ENCODE measurements at places on chromosomes 5 and 9. TPM values are rescaled to one million over a fixed set of nuclear protein-coding genes. Genes with fewer than 3 reads are reported as not detected.

FRMPD1 gene
- total RNA-seq, result 6.3 TPM

TNFSF8 gene
- 1.0 TPM for total RNA-seq

AGTPBP1 gene
- total RNA-seq, result 37.6 TPM

NR2F1-AS1 gene
- 5.2 TPM for total RNA-seq

SV2C gene
- total RNA-seq, result under 0.01 TPM

PLEKHG4B gene
- 0.52 TPM for total RNA-seq

SURF2 gene
- total RNA-seq, result 12.5 TPM

GPR150 gene
- under 0.01 TPM for total RNA-seq

FOXD1 gene
- 0.52 TPM for total RNA-seq

FRRS1L gene
- 1.0 TPM for total RNA-seq

ITK gene
- under 0.01 TPM for total RNA-seq

Data from skeletal muscle tissue (tissue), 5 donors.